ENCODE measurements at places on chromosomes 1 and 21. TPM values are rescaled to one million over a fixed set of nuclear protein-coding genes. Genes with fewer than 3 reads are reported as not detected.

- H3K36me3 ChIP-seq, result no peaks in the 10 kb centered on the region
- no peak for DNase-seq
- H3K27me3 ChIP-seq, result no peaks in the 10 kb centered on the region
- H3K4me3 ChIP-seq, result no peak overlapping the region
- H3K27ac ChIP-seq, result no peak overlapping the region
These were observed 79.4 kb downstream of the ITPKB start for GRCh38 chr1:226659641-226660040.

DNA sequence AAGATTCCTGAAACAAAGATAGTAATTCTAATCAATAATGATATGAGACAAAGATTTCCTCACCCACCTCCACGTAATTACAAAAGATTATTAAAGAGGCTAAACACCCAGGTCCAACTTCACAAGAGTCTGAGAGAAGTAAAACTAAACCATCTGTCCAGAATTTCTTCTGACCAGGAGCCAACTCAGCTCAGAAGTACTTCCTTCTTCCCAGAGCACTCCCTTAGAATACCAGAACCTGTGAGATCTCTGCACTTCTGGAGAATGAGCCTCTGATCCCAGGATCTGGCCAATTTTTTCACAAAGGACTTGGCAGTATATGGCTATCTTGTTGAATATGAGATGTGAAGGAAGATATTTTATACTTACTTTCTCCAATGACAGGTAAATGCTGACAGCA lies 120.6 kb upstream of the PALMD start:
- H3K36me3 ChIP-seq, result no peaks in the 10 kb centered on the region
- H3K27me3 ChIP-seq, result no peaks in the 10 kb centered on the region
- DNase-seq, result no peak
- no peak overlapping the region for H3K4me3 ChIP-seq

DNA sequence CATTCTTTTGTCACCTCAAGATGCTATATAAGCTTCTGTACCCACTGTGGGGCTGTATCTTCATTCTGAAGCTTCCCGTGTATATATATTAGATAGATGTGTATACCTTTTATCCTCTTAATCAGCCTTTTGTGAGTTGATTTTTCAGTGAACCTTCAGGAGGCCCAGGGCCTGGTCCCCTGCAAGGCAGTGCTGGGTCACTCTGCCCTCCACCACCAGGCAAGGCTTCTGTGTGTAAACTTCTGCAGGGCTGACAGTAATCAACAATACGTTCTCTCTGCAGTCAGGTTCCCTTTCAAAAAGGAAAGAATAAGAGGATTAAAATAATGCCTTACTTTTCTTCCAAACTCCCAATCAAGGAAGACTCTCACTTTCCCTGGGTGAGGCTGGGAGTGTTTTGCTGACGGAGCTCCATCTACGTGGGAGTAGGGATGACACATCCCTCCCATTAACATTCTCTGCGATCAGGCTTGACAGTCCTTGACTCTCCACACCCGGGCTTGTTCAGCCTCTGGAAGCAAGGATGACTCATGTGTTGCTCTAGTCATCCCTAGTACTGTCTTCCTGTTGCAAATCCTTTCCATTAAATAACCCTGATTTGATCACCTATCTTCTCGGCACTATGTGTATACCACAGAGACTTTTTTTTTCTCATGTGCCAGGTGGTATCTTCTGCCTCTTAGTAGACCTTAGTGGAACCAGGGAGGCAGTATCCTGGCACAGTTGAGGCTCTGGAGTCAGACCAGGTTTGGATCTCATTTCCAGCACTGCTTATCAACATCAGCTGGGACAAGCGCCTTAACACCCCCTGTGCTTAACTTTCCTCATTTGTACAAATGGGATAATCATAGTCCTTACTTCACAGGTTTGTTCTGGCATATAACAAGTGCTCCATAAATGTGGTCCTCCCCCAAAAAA lies 70.3 kb upstream of the KCNK1 start:
- no peaks in the 10 kb centered on the region for H3K27me3 ChIP-seq
- peaks cover 4% of the 10 kb centered on the region for H3K4me1 ChIP-seq
- H3K4me3 ChIP-seq, result no peak overlapping the region
- no peak for DNase-seq
- H3K36me3 ChIP-seq, result no peaks in the 10 kb centered on the region

DNA sequence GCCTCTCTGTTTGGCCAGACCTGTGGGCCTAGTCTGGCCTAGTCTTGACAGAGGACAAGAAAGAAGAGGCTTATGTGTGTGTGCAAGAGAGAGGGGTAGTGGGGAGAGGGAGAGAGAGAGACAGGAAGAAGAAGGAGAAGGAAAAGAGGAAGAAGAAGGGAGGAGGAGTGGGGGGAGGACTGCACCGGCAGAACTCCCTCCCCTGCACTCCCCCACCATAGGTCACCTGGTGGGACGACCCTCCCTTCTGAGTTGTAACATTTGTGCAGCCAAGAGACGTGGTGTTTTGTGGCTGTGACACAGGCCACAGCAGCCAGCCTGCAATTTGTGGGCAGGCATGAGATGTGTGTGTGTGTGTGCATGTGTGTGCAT lies 4.3 kb downstream of the INAVA start:
- no peaks in the 10 kb centered on the region for H3K4me1 ChIP-seq
- H3K36me3 ChIP-seq, result no peaks in the 10 kb centered on the region

DNA sequence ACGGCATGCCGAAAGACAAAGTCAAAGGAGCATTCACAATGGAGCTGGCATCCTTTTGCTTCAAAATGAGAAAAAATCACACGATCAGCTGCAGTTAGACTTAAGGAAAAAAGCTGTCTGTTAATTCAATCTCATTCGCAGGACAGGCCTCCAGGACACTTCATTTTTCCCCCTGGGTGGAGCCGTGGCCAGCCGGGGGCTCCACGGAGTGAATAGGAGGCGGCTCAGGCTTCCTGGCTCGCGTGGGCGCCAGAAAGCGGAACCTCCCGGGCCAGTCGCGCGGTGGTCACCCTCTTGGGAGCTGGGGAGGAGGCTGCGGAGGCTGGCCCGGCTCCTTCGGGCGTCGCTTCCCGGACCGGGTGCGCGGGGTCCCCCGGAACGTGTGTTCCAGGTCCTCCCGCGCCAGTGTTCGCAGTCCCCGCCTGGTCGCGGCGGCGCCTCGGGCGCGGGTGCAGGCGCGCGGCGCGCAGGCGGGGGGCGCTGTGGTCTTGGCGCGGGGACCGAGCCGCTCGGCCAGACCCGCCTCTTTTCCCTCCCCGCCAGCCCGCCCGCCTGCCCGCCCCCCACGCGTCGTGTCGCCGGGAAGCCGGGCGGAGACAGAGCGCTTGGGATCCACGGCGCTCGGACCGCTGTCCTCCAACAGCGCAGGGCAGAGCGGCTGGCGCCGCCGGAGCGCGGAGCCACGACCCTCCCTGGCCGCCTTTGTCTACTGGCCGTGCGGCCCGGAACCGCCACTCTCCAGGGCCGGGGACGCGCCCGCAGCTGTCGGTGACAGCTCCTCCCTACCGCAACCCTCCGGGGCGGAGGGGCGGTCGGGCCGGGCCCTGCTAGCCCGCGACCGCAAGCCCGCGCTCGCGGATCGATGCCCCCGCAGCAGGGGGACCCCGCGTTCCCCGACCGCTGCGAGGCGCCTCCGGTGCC lies at the start of gene RHOU:
Gene RHOU (plus strand): TSS at position 599 of the 921 bp plus-strand sequence. CDS start 264 bp downstream, at position 863.
- H3K36me3 ChIP-seq, result no peaks in the 10 kb centered on the region
- H3K27ac ChIP-seq, result peak within 1 kb of the TSS; percentile 92
- peak; percentile 92 for DNase-seq
- H3K4me3 ChIP-seq, result peak within 1 kb of the TSS; percentile 89
- H3K4me1 ChIP-seq, result peaks cover 42% of the 10 kb centered on the region

- H3K4me1 ChIP-seq, result no peaks in the 10 kb centered on the region
- H3K4me3 ChIP-seq, result no peak overlapping the region
- H3K27me3 ChIP-seq, result no peaks in the 10 kb centered on the region
- H3K27ac ChIP-seq, result no peak overlapping the region
- no peaks in the 10 kb centered on the region for H3K36me3 ChIP-seq
- DNase-seq, result no peak
These were observed 133.8 kb downstream of the GLIS1 start for GRCh38 chr1:53605181-53605580.

DNA sequence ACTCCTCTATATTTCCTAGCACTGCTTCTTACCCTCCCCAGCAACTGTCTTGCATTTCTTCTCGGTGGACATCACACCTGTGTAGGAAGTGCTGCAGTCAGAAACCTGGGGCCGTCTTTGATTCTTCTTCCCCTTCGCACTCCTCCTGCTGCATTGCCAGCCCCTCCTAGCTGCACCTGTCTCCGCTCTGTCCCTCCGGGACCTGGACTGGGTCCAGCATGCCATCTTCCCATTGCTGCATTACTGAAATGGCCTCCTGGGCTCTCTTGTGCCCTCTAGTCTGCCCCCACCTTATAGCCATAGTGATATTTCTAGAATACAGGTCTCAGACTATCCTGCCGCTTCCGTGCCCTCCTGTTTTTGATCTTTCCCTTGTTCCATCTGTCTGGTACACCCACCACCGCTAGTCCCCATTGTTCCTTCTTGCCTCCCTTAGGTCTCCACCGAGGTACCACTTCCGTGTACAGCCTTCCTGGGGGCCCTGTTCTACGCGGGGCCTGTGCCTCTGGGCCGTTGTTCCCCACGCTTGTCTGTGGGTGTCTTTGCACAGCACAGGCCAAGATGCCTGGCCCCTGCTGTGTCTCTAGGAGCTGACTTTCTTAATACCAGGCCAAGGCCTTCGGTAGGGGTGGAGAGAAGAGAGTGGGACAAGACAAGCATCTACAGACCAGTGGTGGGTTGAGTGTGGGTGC lies 107.6 kb downstream of the GALNT2 start:
- no peak overlapping the region for H3K4me3 ChIP-seq
- no peak for DNase-seq
- no peaks in the 10 kb centered on the region for H3K36me3 ChIP-seq
- no peak overlapping the region for H3K27ac ChIP-seq
- no peaks in the 10 kb centered on the region for H3K27me3 ChIP-seq
- H3K4me1 ChIP-seq, result peaks cover 59% of the 10 kb centered on the region

- H3K4me3 ChIP-seq, result no peak overlapping the region
- no peak for DNase-seq
- no peak overlapping the region for H3K27ac ChIP-seq
- peaks cover 13% of the 10 kb centered on the region for H3K4me1 ChIP-seq
- no peaks in the 10 kb centered on the region for H3K27me3 ChIP-seq
These were observed 72.1 kb downstream of the SH3BGR start for GRCh38 chr21:39523915-39524314.

Gene APH1A
- total RNA-seq, result 47.7 TPM

Gene PRAMEF11
- not detected for total RNA-seq

Gene DYNLT4
- not detected for total RNA-seq

Gene CFHR4
- total RNA-seq, result not detected

Gene LGR6
- not detected for total RNA-seq

Gene TSACC
- total RNA-seq, result not detected

Gene HLCS
- total RNA-seq, result 23.8 TPM

Gene SLAMF1
- total RNA-seq, result 0.65 TPM

Gene TTLL10
- total RNA-seq, result 0.17 TPM

Gene DDX59
- 22.0 TPM for total RNA-seq

Gene UBE2U
- total RNA-seq, result not detected

Measured in esophagus muscularis mucosa (tissue), 4 donors.